Psoas muscle (tissue), 8 donors: ENCODE measurements at places on chromosomes 1 and 21. TPM values are rescaled to one million over a fixed set of nuclear protein-coding genes. Genes with fewer than 3 reads are reported as not detected.

DNA sequence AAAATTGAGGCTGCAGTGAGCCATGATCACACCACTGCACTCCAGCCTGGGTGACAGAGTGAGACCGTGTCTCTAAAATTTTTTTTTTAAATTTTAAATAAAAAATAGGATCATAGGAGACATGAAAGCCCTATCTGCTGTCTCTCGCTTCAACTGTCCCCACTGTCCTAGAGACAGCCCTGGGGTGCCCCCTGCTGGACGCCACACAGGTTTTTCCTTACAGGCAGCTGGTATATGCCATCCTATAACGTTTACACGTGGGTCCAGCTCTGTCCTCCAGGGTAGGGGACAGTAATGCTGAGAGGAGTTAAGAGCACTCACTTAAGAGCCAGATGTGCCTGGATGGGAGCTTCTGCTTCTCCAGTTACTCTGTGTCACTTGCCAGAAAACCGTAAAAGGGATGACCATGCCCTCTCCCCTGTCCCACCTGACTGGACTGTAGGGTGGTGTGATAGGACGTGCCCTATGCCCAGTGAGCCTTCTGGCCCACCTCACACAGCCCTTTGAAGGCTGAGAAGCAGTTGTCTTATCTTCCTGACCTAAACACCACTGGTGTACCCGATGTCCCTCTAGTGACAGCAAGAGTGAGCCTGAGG is 8.5 kb downstream of the FBXO2 start:
- peak; percentile 78 for DNase-seq

DNA sequence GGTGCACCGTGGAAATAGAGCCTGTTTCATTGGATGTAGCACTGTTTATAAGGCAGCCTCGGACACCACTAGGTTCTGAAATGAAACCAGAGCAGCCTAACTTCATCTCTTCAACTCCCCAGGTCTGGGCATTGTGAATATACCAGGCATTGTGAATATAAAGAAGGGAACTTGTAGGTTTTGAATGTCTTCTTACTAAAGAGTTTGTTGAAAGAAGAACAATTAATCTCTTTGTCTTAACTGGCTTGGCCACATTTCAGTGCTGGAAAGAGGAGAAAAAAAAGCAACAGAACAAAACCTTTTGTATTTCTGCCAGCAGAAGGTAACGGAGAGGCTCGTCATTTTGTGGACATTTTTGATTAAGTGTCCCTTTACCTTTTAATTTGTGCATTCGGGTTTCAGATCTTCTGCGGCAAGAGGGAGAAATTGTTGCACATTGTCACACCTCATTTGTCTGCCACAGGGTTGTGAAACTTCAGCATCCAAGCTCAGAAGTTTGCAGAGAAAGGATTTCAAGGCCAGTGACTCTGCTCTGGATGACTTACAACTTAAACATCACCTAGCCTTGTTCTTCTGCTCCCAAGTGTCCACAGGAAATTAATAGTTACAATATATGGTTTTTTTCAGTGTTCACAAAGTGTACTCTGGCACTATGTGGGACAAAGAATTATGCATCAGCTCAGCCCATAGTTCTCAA is 158.3 kb downstream of the KAZN start:
- no peak for DNase-seq

Gene ADCY10
- total RNA-seq = 0.17 TPM

- no peak for DNase-seq
Measured at GRCh38 chr1:90724361-90724760, 7.3 kb upstream of the BARHL2 start.

DNA sequence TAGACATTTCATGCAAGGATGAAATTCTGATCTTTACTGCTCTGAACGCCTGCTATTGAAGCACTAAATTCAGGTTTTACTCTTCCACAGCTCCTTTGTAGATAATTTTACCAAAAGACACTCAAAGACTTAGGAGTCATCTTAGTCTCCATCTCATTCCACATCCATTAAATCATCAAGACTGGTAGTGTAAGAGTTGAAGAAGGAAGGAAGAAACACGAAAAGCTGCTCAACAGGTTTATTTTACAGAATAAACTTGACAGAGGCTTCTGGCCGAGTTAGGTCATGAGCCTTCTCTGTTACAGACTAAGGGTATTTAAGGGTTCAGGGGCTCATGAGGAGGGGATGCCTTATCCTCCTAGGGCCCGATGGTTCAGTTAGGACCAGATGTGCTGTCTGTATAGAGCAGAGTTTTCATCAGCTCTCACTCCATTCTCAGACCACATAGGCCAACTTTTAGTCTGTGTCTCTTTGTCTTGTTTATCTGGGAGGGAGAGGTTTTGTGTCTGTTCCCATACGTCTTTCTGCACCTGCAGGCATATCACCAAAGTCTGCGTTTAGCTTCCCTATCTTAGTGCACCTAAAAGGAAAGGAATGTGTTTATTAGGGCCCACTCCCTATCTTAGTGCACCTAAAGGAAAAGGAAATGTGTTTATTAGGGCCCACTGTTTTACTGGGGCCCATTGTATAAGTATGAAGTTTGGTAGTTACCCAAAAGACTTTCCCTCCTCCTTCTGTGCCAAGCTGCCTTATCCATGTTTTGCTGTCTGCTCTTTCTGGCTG is 57.4 kb upstream of the RGS18 start:
- no peak for DNase-seq

DNA sequence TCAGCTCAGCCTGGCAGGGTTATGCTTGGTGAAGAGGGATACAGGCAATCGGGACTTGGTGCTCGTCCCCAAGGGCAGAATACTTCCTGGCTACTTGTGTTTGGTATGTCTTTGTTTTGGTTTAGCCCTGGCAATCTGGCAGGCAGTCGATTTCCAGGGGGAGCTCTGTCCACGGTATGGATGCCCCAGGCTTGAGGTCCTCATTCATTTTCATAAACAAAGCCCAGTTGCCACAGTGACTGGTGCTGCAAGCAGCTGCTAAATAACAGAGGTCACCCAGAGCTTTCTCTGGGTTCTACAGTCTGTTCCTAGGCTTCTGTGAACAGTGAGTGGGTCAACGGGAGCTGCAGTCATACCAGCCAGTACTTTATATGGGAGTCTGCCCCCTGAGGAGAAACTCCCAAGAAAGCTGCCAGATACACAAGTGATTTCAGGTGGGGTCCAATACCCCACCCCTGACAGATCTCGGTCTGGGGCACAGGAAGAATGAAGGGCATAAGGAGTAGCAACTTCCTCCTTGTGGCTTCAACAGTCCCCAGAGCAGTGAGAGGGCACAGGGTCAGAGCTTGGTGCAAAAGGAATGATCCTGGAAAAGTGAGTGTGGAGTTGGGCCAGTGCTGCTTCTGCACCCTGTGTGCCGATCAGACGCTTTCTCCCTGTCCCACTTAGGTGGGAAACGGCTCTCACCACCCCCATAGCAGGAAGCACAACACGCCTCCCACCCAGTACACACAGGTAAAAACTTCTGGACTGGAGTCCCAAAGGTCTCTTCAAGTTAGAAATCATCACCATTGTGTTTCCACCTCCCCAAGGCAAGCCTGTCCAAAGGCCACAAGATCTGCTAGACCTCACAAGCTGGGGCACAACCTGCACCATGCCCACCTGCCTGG is 55.5 kb downstream of the TGFBR3 start:
- peak; percentile 72 for DNase-seq

DNA sequence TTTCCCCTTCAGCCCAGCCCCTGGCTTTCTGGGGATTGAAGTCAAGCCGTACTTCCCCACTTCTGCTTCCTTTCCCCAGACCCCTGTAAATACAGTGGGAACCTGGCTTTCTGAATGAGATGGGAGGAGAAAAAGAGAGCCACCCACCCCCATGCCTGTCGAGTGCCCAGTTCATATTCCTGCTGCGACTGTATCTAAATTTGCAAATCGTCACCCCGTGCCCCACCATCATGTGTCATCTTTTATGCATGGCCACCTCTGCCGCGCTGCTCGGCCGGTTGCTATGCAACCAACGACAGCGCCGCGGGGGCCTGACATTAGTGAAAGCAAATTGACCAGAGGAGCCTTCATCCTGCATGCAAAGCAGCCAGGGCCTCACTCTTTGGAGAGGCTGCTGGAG is 143.0 kb downstream of the ELAVL4 start:
- no peak for DNase-seq

Gene CD5L
- total RNA-seq = not detected

Gene RGS13
- total RNA-seq = 0.25 TPM

GRCh38 chr1:29550119-29550841 is 314.0 kb downstream of the PTPRU start:
- DNase-seq = no peak

Gene UBE2U
- total RNA-seq = not detected

DNA sequence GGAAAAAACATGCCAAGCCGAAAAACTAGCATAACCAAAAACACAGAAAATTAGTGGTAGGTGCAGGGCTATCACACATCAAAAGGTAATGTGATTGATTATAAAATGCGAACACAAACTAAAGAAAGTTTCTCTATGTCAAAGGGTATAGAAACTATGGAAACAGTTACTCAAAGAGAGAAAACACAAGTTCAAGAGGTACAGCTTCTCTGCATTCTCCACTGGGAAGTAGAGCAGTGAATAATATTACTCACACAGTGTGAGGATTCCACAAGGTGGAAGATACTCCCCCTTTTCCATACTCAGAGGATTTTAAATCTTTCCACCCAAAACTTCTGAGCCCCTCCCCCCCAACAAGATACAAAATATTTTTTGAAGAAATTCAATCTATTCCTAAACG is 18.6 kb downstream of the AKT3 start:
- no peak for DNase-seq

Gene LMX1A
- not detected for total RNA-seq

DNA sequence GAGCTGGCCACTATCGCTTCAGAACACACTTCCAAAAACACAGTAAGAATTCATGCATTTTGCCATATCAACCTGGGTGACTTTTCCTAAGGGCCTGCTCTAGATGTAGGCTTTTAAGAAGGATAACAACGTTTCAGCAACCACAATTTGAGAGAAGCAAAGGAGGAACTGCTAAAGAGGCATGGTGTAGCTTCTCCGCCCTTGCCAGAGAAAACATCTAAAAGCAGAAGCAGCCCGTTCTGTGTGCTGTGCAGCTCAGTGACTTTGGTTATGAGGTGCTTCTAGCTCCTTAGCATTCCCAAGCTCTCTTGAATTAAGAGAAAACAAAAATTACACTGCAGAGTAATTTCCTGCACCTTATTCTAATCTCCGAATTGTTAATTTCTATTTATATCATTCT is 2.7 kb downstream of the PER3 start:
- no peak for DNase-seq

- DNase-seq = no peak
Measured at GRCh38 chr1:65424573-65424889, 4.1 kb downstream of the LEPR start.

Gene LCE1B
- total RNA-seq = not detected

Gene OR10Z1
- not detected for total RNA-seq

GRCh38 chr1:48920851-48921250 is 144.2 kb upstream of the BEND5 start:
- no peak for DNase-seq

Gene SDHC
- total RNA-seq = 354 TPM

DNA sequence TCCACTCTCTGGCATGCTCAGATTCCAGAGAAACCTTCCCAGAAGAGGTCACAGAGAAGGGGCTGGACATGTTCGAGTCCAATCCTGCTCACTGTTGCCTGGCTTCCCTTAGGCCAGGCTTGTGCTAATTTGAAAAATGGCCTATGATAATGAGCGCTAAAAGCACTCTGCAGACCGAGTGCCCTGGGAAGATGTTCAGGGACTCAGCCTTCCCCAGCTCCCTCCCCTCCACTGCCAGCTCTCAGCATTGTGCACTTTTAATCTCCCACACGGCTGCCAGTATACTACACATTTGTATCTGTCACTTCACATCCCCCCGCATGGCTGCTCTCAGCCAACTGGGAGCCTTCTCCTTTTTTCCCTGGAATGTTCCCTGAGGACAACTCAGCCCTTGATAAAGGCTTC is 24.1 kb downstream of the FAM163A start:
- DNase-seq = no peak
